ENCODE measurements at places on chromosomes 6 and 20. TPM values are rescaled to one million over a fixed set of nuclear protein-coding genes. Genes with fewer than 3 reads are reported as not detected.

DNA sequence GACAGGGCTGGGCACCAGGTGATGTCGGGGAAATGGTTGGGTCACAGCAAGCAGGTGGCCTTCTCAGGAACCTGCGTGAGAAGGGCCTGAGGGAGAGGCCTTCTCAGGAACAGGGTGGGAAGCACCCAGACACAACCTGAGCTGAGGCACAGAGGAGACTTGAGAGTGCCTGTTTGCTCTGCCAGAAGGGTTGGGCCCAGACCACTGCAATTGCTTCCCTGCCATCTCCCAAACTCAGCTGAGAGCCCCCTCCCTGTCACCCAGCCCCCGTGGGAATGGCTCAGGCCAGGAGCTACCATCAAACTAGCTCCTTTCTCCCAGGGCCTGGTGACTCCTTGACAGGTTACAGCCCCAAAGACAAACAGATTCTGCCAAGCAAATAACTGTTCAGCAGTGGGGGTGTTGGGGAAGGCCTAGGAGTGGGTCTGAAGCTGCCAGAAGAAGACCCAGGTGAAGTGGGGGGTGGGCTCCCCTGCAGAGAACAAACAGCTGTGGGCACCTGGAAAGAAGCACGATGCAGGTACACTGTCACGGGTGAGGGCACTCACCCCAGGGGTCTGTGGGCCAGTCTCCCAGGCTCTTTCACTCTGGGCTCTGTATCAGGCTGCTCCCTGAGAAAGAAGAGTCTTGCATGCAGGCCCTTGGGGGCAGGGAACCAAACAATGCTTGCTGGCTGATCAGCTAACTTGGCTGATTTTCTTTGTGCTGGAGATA lies 30.4 kb upstream of the SPDEF start:
- peaks cover 25% of the 10 kb centered on the region for H3K4me1 ChIP-seq
- H3K27me3 ChIP-seq, result no peaks in the 10 kb centered on the region

DNA sequence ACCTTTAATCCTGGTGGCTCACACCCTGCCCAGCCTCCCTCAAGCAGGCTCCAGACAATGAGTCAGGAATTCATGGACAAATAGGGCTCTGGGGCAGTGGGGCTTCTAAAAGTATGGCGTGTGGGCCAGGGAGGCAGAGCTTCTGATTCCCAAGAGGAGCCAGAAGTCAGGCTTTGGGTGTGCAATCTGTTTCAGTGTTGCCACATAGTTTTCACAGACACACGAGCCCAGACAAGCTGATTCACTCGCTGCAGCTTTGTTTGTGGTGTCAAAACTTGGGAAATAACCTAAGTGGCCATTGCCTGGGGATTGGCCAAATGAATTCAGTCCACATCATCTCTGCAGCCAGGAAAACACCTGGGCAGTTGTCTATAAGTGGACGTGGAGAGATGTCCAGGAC lies 9.2 kb downstream of the PEDS1 start:
- DNase-seq, result no peak
- no peak overlapping the region for H3K27ac ChIP-seq
- H3K27me3 ChIP-seq, result no peaks in the 10 kb centered on the region
- no peak overlapping the region for H3K4me3 ChIP-seq
- peaks cover 9% of the 10 kb centered on the region for H3K36me3 ChIP-seq

- no peak for DNase-seq
- H3K4me3 ChIP-seq, result no peak overlapping the region
- H3K27me3 ChIP-seq, result no peaks in the 10 kb centered on the region
Measured at GRCh38 chr6:168331058-168331457, 11.5 kb upstream of the DACT2 start.

The SAMD3 gene
- total RNA-seq, result 0.38 TPM

DNA sequence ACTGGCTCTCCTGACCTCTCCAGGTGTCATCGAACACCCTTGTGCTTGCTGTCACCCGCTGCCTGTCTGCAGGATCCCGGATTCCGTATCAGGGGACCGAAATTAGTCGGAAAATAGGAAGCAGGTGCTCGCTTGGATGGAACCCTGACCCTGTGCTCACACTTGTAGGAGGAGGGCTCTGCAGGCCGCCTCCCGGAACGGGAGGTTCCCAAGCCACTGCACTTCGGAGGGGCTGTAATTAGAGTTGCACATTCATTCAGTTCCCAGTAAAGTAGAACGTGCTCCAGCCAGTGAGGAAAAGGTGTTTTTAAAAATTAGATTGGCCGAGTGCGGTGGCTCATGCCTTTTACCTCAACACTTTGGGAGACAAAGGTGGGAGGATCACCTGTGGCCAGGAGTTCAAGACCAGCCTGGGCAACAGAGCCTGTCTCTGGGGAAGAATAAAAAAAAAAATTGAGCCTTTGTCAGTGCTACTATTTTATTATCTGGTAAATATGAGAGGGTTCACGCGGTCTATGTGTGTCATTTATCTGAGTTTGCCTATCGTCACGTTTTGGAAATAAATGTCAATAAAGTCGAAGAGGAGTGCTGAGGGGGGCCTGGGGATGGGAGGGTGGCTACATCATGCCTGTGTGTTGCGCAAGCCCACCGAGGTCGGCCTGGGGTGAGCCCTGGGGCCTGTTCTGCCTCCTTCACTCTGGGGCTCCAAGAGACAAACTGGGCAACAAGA lies 1.5 kb upstream of the GMEB2 start:
- peak; percentile 75 for DNase-seq
- no peaks in the 10 kb centered on the region for H3K36me3 ChIP-seq
- H3K27me3 ChIP-seq, result no peaks in the 10 kb centered on the region
- peaks cover 31% of the 10 kb centered on the region for H3K4me1 ChIP-seq

Measured in heart right ventricle (tissue), 16 donors.